KG1 (cell line): ENCODE measurements at places on chromosomes 1 and 21.

GRCh38 chr1:6982860-6983259 lies 197.6 kb downstream of the CAMTA1 start:
- DNase-seq, result no peak

DNA sequence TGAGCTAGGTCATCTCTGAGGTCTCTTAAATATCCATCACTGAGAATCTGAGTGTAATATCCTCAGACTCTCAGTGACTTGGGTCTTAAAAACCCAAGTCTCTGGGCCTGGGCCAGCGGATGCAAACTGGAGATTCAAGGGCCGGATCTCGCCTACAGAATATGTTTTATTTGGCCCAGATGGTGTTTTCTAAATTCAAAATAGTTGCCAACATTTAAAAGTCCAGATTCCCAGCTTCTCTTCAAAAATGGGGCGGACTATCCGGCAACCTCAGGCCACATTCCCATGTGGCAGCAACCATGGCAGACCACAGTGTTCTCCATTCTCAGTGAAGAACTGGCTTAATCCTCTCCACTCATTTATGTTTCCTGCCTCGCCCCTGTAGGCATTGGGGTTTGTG lies 12.7 kb upstream of the HEYL start:
- DNase-seq, result no peak

DNA sequence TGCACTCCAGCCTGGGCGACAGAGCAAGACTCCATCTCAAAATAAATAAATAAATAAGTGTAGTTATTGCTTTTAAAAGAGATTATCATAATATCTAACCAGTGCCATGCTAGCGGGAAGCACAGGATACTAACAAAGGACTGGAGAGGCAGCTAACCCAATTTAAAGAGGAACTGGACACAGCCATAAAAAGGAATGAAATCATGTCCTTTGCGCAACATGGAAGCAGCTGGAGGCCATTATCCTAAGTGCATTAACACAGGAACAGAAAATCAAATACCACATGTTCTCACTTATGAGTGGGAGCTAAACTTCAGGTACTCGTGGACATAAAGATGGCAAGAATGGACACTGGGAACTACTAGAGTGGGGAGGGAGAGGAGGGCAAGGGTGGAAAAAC lies 54.9 kb downstream of the TM2D1 start:
- DNase-seq, result no peak

DNA sequence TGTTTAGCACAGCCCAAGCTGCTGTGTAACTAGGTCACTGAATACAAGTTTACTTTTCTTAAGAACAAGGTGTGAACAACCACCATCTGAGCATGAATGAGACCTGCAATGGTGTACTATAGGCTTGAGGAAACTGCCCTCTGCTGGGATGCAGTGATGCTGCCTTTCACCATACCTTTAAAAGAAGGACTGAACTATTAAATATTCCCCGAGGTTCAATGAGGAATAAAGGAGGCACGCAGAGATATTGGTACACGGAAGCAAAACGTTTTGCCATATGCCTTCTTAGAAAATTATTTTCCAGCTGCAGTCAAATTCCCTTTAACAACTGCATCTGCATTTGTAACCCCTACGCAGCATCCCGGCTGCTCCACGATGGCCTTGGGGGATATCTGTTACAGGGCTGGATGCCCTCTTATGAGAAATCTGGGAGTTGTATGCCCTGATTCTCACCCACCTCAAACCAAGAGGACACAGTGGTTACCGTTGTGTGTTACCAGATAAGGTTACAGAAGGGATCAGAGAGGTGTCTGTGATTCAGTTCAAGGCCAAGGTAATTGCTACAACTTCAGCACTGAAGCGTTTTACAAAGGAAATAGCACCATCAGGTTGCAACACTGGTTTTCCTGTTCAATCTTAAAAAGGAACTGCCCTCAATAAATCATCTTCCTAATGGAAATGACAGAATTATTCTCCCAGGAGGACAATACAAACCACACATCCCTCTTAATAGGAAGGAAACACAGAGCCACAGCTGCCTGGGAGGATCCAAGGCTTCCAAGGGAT lies 470.5 kb downstream of the LTN1 start:
- no peak for DNase-seq

- DNase-seq, result no peak
These were observed 370.5 kb upstream of the PBX1 start for GRCh38 chr1:164188497-164188896.

DNA sequence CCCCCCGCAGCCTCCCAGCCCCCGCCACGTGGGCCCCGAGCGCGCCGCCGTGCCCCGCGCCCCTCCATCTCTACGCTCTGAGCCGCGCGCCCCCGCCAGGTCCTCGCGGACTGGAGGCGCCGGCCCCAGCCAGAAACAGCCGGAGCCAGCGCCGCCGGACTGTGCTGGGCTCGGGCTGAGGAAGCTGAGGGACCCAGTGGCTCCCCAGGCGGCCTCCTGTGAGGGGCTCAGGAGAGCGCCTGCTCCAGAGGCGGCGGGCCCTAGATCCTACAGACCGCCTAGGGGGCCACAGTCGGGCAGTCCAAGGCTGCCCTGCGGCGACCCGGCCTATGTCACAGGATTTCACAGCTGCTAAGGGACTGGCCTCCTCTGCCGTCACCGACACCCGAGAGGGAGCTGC lies 82.1 kb downstream of the NENF start:
- DNase-seq, result no peak

- DNase-seq, result no peak
These were observed 17.8 kb downstream of the HLCS start for GRCh38 chr21:36948686-36949085.

- DNase-seq, result no peak
These were observed 12.2 kb upstream of the PGLYRP3 start for GRCh38 chr1:153324912-153325311.

DNA sequence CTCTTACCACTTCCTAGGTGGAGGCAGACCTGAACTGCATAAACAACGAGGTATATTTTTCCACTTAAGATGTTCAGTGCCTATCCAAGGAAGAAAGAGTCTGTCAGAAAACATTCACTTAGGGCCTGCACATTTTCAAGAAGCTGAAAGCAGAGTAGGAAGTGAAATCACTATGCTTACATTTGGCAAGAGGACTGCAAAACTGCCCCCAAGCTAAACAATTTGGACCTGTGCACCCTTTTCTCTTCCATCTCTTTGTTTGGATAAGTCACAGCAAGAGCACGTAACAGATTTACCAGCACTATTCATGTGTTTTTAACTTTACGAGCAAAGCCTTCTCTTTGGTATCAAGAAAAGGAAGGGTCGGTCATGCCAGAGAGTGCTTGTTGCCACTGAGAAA lies 13.2 kb upstream of the BEND5 start:
- DNase-seq, result no peak

DNA sequence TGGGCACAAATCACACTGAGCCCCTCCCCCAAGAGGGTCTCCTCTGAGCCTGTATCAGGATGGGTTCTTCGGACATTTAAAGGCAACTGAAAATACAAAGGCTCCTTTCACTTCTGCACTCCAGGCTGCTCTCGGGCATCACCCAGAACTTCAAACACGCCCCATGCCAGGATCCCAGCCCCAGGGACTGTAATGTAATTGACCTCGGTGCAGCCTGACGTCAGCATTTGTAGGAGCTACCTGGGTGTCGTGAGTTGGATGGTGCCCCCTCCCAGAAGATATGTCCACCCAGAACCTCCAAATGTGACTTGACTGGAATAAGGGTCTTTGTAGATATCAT lies 95.2 kb downstream of the PSMG1 start:
- no peak for DNase-seq

DNA sequence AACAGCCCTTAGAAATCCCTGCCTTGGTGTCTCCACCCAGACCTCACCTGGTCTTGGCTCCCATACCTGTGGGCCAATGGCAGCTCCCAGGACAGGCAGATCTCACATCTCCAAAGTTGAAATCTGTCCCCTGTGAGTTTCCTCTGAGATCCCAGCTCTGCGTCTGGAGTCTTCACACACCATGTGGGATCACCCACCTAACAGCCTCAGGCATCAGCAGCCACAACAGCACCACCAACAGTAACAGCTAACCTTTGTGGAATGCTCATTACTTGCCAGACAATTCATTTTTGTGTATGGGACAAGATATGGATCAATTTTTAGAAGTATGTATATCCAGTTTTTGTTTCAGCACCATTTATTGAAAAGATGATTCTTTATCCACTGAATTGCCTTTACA lies 523.2 kb downstream of the MATN1 start:
- DNase-seq, result no peak

GRCh38 chr1:111516005-111516535 lies 12.6 kb upstream of the ADORA3 start:
- peak; percentile 67 for DNase-seq

DNA sequence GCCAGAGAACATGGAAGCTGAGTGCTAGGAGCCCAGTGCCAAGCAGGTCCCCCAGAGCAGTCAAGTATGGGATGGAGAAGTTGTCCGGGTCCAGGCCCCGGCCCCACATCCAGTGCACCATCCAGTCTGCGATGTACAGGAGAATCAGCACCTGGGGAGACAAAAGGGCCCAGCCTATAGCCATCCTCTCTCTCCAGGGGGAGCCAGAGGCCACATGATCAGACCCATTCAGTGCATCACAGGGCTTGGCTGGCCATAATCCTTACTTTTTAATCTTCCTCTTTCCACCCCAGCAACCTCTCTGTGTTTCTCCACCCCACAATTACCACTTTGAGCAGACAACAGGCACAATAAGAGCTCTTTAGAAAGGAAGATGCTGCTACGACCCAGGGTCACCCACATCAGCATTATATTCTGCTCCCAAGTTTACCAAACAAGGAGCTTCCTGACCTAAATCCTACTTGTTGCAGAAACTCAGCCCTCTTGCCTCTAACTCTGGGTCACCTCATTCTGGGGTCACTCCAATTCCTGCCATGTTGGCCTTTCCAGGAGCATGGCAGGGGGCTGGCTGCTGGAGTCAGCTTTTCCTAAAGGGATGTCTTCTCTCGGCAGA lies 16.4 kb upstream of the RAB29 start:
- no peak for DNase-seq

DNA sequence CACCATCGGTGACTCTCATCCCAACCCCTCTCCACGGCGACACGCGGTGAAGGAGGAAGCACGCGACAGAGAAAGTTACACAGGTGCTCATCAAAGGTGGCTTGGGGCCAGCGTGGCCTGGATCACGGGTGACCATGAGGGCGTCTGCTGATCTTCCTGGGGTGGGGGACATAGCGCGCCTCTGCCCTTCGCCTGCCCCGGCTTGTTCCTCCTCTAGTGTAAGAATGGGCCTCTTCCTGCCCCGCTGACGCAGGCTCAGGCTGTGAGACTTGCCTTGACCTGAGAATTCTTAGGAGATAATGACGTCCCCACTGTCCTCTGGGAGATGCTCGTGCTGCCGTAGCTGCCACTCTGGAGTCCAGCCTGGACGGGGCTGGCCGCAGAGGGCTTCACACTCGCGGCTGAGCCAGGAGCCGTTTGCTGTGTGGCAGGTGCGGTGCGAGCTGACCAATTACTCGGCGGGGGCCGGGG lies 39.0 kb upstream of the TMEM52 start:
- DNase-seq, result no peak

GRCh38 chr21:46071082-46071481 lies 26.8 kb upstream of the COL6A2 start:
- no peak for DNase-seq

GRCh38 chr1:218705911-218706893 lies 361.1 kb downstream of the TGFB2 start:
- DNase-seq, result no peak
